ENCODE measurements at places on chromosomes 4 and X. TPM values are rescaled to one million over a fixed set of nuclear protein-coding genes. Genes with fewer than 3 reads are reported as not detected.

CT45A10 gene
- total RNA-seq: not detected

DRP2 gene
- total RNA-seq: 4.2 TPM

OPRPN gene
- not detected for total RNA-seq

ARX gene
- total RNA-seq: not detected

PLP1 gene
- total RNA-seq: 5.2 TPM

AGTR2 gene
- not detected for total RNA-seq

SSX2B gene
- not detected for total RNA-seq
